ENCODE measurements at places on chromosomes 6 and 20.

GRCh38 chr6:1915226-1915625 is 305.5 kb downstream of the FOXC1 start:
- DNase-seq: no peak

- peak; percentile 76 for DNase-seq
Observed at GRCh38 chr20:11274141-11274594, 600.4 kb upstream of the JAG1 start.

DNA sequence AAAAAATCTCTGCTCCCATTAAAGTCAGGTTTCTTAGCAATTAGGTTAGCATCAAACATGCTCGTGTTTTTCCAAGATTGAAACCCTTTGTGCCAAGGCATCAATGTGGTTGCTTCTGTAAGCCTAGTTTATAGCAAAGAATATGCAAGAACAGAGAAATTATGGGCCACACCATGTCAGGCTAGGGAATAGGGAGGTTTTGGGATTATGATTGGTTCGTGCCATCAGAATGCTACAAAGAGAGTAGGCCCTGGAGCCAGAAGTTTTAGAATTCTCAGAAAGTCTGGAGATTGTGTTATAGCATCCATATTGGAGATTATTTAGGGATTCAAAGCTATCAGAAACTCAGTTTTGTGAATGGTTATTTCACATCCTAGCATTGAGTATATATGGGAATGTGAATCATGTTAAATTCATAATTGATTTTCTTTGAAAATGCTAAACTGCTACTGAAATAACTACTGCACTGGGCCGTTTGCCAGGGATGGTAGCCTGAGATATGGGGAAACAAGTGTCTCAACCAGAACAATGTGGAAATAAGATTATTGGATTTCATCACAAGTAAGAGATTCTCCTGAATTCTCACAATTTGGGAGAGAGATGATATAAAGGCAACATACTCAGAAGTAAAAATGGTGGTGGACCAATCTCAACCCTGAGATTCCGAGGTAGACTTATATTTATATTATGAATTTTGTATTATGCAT is 45.3 kb downstream of the ZNF292 start:
- peak; percentile 50 for DNase-seq

DNA sequence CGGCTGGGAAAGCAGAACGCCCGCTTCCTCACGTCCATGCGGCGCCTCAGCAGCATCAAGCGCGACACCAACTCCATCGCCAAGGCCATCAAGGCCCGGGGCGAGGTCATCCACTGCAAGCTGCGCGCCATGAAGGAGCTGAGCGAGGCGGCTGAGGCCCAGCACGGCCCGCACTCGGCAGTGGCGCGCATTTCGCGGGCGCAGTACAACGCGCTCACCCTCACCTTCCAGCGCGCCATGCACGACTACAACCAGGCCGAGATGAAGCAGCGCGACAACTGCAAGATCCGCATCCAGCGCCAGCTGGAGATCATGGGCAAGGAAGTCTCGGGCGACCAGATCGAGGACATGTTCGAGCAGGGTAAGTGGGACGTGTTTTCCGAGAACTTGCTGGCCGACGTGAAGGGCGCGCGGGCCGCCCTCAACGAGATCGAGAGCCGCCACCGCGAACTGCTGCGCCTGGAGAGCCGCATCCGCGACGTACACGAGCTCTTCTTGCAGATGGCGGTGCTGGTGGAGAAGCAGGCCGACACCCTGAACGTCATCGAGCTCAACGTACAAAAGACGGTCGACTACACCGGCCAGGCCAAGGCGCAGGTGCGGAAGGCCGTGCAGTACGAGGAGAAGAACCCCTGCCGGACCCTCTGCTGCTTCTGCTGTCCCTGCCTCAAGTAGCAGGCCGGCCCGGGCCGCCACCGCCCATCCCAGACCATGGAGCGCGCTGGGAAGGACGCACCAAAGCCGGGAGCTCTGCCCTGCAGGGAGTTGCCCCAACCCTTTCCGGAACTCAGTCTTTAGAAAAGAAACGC is 36.7 kb downstream of the STX11 start:
- DNase-seq: no peak

DNA sequence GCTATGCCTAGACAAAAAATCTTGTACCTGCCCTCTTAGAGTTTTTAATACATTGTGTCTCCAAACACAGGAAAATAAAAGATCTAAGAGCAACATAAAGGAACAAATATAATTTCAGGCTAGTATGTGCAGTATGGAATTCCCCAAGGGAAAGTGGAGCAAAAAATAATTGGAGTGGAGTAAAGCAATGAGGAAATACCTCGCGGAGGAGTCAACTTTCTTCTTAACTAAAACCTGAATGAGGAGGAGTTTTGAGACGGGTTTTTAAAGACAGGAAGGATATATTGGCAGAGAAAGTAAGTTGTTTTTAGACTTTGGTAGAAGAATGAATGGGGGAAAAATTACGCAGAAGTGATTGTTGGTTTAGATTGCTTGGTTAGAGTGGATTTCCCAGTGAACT is 14.0 kb downstream of the HIVEP1 start:
- peak; percentile 28 for DNase-seq

DNA sequence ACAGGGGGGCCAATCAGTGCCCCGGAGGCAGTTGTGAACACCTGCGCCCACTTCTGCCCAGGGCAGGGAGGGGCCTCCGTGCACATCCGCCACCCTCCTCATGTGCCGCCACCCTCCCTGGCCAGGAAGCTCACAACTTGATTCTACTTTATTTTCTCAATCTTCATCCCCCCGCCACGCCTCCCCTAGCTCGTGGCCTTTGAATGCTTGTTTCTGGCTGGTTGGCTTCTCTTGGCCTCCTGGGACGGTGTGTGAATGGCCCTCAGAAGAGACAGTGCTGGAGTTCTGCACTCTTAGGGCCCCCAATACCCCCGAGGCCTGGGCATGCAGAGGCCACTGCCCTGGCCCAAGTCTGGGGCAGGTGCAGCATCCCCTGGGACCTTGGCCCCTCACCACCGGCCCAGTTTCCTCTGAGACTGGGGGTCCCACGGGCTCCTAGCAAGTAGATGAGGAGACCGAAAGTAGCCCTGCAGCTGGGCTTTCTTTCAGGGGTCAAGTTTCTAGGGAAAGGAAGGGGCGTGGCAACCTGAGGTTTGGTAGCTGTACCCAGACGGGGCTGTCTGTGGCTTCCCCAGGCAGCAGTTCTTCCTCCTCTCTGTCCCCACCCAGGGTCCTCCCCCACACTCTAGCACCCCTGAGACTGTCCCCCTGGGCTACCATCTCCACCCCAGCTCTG is 1.3 kb downstream of the RGS19 start:
- DNase-seq: no peak

DNA sequence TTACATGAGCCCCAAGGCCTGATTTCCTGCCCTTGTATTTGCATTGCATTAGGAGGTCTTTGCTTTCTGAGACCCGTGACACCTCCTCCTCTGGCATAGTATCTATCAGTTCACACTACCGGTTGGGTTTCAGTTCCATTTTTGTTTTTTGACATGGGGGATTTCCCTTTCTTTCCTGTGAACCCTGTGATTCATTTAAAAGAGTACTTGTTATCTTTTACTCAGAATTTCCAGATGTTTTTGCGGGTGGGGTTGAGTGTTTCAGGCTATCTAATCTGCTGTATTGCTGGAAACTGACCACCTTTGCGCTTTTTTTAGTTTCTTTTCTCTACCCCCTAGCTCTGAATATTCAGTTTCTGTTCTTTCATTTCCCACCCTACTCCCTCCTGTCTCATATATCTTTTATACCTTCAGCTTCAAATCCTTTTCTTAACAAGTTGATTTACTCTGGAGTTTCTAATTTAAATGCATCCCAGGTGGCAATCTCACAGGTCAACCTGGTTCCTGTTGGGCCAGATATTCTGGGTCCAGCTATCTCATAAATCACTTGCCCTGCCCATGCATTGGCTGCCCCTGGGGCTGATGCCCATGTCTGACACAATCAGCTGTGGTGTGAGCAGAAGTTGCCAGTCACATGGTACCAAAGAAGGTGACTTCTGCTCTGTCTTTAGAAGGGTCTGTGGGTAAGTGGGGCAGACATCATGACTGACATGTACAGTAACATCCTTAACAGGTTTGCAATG is 14.3 kb upstream of the NCOA3 start:
- DNase-seq: no peak

GRCh38 chr6:51616243-51616642 is 471.2 kb downstream of the PKHD1 start:
- no peak for DNase-seq

DNA sequence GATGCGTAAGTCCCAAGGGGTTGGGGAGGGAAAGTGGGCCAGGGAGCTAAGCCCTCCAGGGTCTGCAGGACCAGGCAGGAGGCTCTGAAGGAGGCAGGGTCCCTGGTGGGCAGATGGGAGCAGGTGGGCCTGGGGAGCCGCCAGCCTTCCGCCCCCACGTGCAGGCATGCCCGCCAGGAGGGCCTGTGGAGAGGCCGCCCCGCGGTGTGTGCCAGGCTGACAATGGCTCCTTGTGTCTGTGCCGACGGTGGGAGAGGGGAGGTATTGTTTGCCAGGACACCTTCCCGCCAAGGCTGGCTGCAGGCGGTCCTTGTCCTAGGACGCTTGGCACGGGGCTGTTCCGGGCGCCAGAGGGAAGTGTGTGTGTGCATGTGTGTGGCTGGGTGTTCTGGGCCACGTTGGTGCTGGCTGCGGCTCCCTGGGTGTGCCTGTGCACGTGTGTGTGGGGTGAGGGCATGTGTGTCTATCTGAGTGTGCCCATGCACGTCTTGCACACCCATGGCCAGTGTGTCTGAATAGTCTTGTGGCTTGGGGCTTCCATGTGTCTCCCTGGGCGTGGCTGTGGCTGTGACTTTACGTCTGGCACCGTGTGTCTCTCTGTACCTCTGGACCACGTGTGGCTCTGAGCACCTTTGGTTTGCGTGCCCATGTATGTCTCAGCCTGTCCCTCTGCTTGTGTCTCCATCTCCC is 153.0 kb downstream of the CEBPB start:
- DNase-seq: no peak

- DNase-seq: peak; percentile 23
Observed at GRCh38 chr6:156857573-156857972, 80.4 kb downstream of the ARID1B start.

DNA sequence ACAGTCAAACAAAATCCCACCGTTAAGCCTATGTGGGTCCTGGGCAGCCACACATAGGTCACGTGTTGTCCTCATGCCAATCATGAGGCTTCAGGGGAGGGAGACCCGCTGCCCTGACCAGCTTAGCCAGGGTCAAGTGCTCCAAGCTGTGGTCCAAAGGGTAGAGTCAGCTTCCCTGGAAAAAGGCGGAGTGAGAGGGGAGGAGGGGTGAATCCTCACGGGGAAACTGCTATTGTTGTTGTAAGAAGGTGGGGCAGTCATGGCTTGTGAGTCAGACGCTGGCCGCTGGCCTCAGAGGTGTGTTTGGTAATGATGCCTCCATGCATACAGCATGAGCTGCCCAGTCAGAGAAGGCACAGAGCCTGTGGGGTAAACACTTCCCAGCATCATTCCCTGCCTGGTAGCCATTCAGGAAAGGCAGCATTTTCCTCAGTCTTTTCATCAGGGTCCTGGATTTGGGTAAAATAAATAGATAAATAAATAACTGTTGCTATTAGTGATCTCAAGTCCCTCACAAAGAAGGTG is 8.7 kb downstream of the CST3 start:
- DNase-seq: peak; percentile 46

DNA sequence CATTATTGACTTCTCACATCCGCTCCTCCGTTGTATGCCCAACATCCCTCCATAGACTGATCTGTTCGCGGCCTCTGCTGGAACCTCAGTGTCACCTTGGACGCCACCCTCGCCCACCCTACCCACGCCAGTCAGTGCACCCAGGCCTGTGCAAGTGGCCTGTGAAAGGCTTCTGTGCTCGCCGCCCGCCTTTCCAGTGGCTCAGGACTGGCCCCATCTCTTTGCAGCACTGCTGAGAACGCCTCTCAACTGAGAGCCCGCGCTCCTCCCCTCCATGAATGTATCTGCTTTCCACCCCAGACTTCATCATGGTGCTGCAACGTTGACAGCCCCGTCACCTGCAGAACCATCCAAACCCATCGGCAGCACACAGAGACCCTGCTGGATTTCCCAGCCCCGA is 227.3 kb upstream of the QKI start:
- no peak for DNase-seq

GRCh38 chr6:108091288-108091687 is 16.7 kb upstream of the OSTM1 start:
- no peak for DNase-seq

DNA sequence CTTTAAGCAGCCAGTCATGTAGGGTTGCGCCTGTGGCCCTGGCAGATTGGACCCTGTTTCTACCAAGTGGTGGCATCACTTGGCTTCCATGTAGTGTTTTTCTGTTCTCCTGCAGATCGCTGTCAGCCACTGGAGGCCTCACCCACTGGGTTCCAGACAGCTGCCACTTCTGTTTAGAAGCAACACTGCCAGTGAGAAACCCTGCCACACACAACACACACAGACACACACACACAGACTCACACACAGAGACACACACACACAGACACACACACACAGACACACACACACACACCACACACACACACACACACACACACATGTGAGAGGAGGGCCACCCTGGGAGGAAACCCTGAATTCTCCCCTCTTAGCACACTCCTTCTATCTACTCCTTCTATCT is 51.8 kb downstream of the UTRN start:
- no peak for DNase-seq

DNA sequence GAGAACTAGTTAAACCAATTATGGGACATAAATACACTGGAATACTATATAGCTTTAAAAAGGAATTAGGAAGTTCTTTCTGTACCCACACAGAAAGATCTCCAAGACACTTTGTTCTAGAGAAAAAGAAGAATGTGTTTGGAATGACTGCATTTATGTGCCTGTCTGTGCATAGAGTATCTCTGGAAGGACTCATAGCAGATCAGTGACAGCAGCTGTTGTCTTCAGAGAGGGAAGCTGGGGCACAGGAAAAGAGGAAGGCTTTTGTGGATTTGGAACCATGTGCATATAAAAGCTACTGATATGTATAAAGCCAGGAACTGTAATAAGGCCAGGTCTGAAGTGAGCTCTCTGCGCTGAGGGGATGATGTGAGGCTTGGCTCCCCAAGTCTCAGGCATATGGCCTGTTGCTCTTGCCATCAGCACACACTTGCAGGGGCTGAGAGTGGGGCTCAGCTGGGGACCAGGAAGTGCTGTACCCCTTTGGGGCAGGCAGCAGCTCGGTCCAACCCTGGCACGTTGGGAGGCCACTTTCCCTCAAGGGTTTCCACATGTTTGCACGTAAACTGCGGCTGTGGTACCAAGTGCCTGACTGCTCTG is 31.8 kb upstream of the CCDC167 start:
- no peak for DNase-seq

- no peak for DNase-seq
Observed at GRCh38 chr6:154341336-154341735, 15.3 kb downstream of the IPCEF1 start.

DNA sequence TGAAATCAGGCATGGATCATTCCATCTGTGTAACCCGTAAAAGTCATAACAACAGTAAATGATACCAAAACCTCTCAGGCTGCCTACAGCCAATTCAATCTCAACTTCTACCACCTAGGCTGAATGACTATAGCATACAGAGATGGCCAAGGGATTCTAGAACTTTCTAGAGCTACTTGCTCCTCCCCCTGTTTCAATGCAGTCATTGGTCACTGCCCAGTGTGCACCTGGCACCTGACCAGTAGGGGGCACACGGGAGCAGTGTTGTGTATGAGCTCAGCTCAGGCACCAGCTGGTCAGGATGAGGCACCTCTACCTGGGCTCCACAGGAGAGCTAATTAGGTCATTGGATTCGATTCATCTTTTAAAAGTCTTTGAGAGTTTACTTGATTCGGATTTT is 86.2 kb downstream of the PLEKHG1 start:
- DNase-seq: no peak

GRCh38 chr6:17280138-17280537 is 1.0 kb upstream of the RBM24 start:
- no peak for DNase-seq

- no peak for DNase-seq
Observed at GRCh38 chr6:85685713-85686112, 43.0 kb upstream of the SYNCRIP start.

Measured in fibroblast of upper back skin (primary cell).